ENCODE measurements at places on chromosomes 3 and 15.

GRCh38 chr3:82308755-82309154, 547.3 kb upstream of the GBE1 start:
- DNase-seq = no peak

GRCh38 chr15:42932833-42933515, 12.4 kb upstream of the TTBK2 start:
- no peak for DNase-seq

- peak; percentile 82 for DNase-seq
Observed at GRCh38 chr3:58214484-58215316, 3.9 kb upstream of the DNASE1L3 start.

GRCh38 chr3:38524141-38524739, 28.1 kb downstream of the EXOG start:
- DNase-seq = no peak

DNA sequence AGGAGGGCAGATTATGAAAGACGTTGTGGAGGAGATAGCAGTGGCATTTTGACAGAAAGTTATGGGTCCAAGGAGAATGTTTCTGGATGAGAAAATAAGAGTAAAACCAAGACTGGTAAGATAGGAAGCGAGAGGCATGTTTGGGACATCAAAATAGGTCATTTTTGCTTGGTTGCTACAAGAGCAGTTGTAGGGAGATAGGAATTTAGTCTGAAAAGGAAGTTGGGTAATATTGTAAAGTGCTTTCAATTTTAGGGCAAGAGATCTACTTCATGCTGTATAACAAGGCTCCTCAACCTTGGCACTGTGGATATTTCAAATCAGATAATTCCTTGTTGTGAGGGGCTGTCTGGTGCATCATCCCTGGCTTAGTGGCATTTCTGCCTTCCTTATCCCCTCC, 118.0 kb upstream of the DPH6 start:
- no peak for DNase-seq
